HFFc6 (cell line): ENCODE measurements at places on chromosomes 3 and 15. TPM values are rescaled to one million over a fixed set of nuclear protein-coding genes. Genes with fewer than 3 reads are reported as not detected.

DNA sequence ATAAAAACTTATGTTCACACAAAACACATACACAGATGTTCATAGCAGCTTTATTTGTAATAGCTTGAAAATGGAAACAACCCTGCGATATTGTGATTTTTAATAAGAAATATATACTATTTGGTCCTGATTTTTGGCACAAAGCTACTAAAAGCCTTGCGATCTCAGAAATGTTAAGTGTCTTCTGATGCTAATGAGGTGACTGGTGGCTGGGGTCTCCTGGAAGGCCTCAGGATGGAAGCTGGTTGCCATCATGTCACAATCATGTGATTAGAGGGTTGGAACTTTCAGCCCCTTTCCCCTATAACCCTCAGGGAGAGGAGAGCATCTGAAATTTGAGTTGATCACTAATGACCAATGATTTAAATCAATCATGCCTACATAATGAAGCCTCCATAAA, 278.4 kb upstream of the UBE2E1 start:
- no peak overlapping the region for H3K4me3 ChIP-seq
- no peak overlapping the region for H3K27ac ChIP-seq
- H3K27me3 ChIP-seq = no peaks in the 10 kb centered on the region

DNA sequence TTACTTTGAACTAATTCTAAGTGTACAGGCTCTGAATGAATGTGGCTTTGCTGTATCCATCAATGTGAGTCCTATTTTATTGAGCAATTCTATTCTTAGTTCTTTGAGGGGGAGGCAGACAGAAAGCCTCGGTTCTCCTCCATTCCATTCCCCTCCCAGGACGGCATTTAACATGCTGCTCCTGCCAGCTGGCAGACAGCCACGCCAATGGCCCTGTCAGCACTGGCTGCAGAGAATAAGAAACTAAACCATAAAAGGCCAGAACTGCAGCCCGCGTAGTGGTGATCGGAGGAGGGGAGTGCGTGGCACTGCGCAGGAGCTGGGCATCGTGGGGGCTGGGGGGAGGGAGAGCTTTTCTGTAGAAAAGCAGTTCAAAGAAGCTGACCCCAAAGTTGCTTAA, 76.0 kb upstream of the HACD2 start:
- peaks cover 71% of the 10 kb centered on the region for H3K4me1 ChIP-seq
- H3K4me3 ChIP-seq = peak overlapping the region; percentile 68
- DNase-seq = peak; percentile 90
- peak overlapping the region; percentile 85 for H3K27ac ChIP-seq
- H3K27me3 ChIP-seq = peaks cover 18% of the 10 kb centered on the region

DNA sequence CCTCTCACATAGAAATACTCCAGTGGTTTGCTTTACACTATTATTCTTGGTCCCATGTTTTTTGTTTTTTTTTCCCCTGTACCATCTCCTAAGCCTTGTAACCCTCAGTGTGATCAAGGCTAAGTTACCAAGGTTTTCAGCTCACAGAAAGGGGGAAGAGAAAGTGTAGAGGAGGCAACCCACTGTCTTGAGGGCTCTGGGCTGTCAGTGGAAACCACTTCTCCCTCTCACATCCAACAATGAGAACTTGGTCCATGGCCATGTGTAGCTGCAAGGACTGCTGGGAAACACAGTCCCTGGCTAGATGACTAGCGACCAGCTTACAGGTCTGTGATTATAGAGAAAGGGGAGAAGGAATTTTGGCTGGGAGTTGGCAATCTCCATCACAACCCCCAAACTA, 30.3 kb downstream of the GPD1L start:
- no peaks in the 10 kb centered on the region for H3K36me3 ChIP-seq
- H3K4me3 ChIP-seq = no peak overlapping the region
- no peak for DNase-seq
- peaks cover 10% of the 10 kb centered on the region; the same call in 1 of the 2 replicates for H3K27me3 ChIP-seq
- H3K27ac ChIP-seq = no peak overlapping the region

GOLGA8R gene
- 0.07 to 0.27 TPM (median 0.15 TPM) in 3 replicates for total RNA-seq

- no peaks in the 10 kb centered on the region for H3K36me3 ChIP-seq
- peaks cover 85% of the 10 kb centered on the region for H3K4me1 ChIP-seq
- DNase-seq = no peak
- H3K27ac ChIP-seq = peak overlapping the region; percentile 93
Observed at GRCh38 chr3:109927726-109928125, 590.4 kb upstream of the DPPA4 start.

DNA sequence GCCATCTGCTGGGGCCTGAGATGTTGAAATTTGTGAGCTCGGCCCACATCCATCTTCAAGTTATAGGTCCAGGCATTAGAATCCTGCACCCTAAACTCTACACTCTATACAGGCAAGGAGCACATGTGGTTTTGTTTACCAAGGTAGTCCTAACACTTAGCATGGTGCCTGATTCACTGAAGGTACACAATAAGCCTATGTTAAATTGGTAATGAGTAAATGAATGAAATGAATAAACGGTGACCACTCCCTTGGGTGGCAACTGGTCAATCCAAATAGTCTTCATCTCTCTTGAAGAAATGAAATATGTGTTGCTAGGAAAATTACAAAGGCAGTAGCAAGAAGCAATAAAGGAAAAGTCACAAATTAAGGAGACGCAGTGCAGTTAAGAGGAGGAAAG, 359.3 kb upstream of the UBE2E2 start:
- H3K27me3 ChIP-seq = no peaks in the 10 kb centered on the region
- no peak overlapping the region for H3K27ac ChIP-seq
- H3K36me3 ChIP-seq = no peaks in the 10 kb centered on the region
- no peak for DNase-seq
- no peaks in the 10 kb centered on the region for H3K4me1 ChIP-seq

TMEM45A gene
- 27.3 and 42.7 TPM in 2 replicates for total RNA-seq

OR5H15 gene
- total RNA-seq = not detected in 2 replicates

GPR62 gene
- not detected in 2 replicates for total RNA-seq

- H3K4me1 ChIP-seq = peaks cover 60% of the 10 kb centered on the region
- peak overlapping the region; percentile 49 for H3K4me3 ChIP-seq
- no peaks in the 10 kb centered on the region for H3K36me3 ChIP-seq
- H3K27me3 ChIP-seq = no peaks in the 10 kb centered on the region; the same call in 1 of the 2 replicates
- peak overlapping the region; percentile 36 for H3K27ac ChIP-seq
Observed at GRCh38 chr3:15319575-15319974, 12.8 kb downstream of the SH3BP5 start.

ANKRD63 gene
- not detected in 3 replicates for total RNA-seq

DNA sequence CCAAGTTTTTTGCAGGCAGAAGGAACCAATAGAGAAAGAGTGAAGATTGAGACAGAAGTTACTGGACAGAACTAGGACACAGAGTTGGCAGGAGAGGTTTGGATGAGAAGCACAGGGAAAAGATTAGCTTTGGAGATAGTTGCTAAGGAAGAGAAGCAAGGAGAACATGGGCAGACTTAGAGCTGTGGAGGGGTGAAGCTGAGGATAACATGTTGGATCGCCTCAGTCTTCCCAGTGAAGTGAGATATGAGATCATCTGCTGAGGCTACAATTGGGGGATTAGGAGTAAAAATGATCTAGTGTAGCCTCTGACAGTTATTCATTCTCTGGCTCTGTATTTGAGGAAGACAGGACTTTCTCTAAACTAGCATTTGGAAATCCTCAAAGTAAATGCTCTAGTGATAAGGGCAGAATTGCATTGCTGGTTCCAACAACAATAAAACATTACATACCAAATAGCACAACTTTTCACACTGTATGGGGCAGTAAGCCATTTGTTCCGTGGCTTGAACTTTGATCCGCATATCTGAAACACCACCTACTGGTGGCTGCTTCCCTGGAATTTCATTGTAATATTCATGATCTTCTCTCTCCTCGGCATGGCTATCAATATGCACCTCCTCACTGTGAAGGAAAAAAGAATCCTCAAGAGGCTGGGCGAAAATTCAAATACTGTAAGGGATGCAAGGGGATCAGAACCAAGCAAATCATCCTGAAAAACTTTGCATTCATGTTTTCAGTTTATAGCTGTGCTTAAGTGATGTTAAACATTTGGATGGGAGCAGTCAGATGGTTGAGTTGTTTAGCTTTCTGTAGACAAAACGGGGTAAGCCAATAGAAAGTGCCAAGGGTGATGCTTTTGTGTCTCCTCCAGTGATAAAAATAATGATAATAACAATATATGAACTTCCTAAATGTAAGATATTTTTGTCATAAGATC, 22.2 kb upstream of the EID1 start:
- H3K27me3 ChIP-seq = no peaks in the 10 kb centered on the region
- H3K4me1 ChIP-seq = peaks cover 65% of the 10 kb centered on the region
- peak overlapping the region; percentile 70 for H3K4me3 ChIP-seq
- DNase-seq = peak; percentile 61
- peak overlapping the region; percentile 55 for H3K27ac ChIP-seq

DNA sequence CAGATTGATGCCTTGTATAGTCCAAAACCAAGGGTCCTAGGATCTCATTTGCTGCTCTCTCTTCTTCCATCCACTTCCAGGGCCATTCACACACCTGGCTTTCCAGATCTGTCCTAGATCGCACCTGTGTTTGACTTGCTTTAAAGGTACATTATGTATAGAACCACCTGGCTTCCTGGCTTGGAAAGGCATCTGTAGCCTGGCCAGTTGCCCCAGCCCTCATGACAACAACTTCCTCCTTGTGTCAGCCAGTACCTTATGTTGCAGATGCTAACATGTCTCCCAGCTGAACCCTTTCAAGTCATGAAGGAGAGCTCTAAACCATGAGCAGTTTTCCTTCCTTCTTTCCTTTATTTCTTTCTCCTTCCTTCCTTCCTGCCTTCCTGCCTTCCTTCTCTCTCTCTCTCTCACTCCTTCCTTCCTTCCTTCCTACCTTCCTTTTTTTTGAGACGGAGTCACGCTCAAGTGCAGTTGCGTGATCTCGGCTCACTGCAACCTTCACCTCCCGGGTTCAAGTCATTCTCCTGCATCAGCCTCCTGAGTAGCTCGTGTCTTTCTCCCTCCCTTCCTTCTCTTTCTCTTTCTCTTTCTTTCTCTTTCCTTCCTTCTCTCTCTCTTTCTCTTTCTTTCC, 2.5 kb upstream of the HTR3C start:
- no peaks in the 10 kb centered on the region for H3K36me3 ChIP-seq
- no peak overlapping the region for H3K4me3 ChIP-seq
- no peak for DNase-seq
- no peak overlapping the region for H3K27ac ChIP-seq
- H3K4me1 ChIP-seq = no peaks in the 10 kb centered on the region

GRCh38 chr3:16243706-16244490, 20.8 kb downstream of the DPH3 start:
- no peaks in the 10 kb centered on the region for H3K36me3 ChIP-seq
- H3K4me3 ChIP-seq = no peak overlapping the region
- H3K4me1 ChIP-seq = peaks cover 55% of the 10 kb centered on the region
- DNase-seq = no peak

GJD2 gene
- not detected in 3 replicates for total RNA-seq

SERINC4 gene
- 0.07 to 0.29 TPM in 2 of 3 replicates, not detected in the other for total RNA-seq

DNA sequence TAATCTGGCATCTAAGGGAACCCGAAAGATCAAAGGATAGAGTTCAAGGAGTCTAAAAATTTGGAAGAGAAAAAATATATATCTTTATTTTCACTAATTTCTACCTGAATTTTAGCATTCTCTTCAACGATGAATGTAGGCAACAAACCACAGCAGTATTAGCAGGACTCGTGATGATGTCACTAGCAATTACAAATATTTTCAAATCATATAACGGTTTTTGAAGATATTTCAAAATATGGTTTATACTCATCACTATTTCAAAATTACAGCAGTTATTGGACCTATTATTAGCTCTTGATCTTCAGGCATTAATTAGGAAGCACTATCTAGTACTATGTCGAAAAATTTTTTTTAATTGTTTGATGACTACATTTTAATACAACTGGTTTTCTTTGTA, 27.0 kb upstream of the ANKDD1A start:
- no peak for DNase-seq
- H3K4me3 ChIP-seq = no peak overlapping the region
- peaks cover 34% of the 10 kb centered on the region for H3K4me1 ChIP-seq
- no peaks in the 10 kb centered on the region for H3K36me3 ChIP-seq
- peaks cover 3% of the 10 kb centered on the region for H3K27me3 ChIP-seq

DNA sequence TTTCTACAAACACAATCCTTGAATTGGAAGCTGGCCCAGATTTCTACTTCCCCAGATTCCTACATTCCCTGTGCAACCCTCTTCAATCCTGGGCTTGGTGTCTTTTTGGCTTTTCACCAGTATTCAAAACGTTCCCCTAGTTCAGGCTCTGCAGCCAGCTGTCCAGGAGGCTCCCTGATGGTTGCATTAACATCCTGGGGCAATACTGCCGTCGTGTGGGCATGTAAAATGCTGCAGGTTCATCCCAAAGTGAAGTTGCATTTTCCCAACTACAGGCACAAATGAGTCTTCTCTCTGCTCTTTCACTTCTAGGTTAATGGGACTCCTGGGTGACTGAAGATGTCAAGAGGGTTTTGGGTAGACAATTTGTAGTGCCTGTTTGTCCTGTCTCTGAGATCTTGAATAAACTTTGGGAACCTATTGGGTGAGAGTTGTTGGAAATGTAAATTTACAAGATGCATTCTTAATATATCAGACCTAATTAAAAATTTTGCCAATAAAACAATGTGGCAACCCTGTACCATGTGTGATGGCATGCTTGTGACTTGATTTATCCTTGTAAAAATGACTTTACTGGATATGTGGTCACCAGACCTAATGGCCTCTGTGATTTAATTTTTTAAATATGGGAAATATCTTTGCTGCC, 28.6 kb downstream of the SOX14 start:
- no peaks in the 10 kb centered on the region; the same call in 1 of the 2 replicates for H3K27me3 ChIP-seq
- no peaks in the 10 kb centered on the region for H3K36me3 ChIP-seq

DNA sequence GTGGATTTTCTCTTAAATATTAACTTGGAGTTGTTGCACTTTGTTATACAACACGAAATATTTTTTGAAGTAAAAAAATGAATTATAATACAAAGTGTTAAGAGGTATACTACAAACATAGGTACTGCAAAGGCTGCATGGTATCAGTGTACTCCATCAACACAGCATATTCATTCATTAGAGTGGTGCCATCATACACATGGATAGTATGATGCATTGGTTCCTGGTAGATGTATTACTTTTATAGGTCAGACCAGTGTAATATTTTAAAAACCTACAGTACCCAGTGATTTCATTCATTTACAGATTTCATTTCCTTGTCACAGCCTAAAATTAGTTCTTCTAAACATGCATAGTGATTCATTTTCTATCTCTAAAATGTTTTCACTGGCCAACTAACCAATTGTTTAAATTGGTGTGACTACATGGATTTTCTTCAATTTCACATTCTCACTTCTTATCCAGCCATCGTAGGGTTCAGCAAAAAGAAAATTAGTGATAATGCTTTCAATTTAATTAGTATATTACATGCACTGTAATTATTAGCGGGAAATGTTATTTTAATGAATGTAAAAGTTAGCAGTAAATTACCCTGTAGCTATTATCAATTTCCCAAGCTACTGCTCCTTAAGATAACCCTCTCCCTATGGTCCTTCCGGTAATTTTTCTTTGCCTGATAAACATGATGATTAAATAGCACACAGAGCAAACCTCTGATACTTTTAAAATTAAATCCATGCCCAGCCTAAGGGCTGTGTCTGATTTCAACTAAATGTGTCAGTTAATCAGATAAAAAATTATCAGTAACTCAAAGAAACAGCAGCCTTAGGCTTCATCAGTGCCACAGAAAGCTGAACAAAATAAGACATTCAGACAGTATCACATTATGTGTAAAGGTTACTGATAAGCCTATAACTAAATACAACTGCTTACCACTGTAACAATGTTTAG, 68.4 kb downstream of the DPH6 start:
- no peaks in the 10 kb centered on the region for H3K36me3 ChIP-seq
- no peak for DNase-seq
- no peak overlapping the region for H3K27ac ChIP-seq
- H3K27me3 ChIP-seq = no peaks in the 10 kb centered on the region

SLC28A1 gene
- total RNA-seq = not detected in 3 replicates

GRCh38 chr15:57133127-57133968, 214.9 kb downstream of the TCF12 start:
- no peak for DNase-seq
- no peak overlapping the region for H3K4me3 ChIP-seq
- peaks cover 5% of the 10 kb centered on the region; the same call in 1 of the 2 replicates for H3K36me3 ChIP-seq
- H3K4me1 ChIP-seq = peaks cover 57% of the 10 kb centered on the region
- H3K27ac ChIP-seq = no peak overlapping the region

LSG1 gene
- 24.6 to 31.7 TPM (median 28.6 TPM) in 3 replicates for total RNA-seq
